ENCODE measurements at places on chromosomes 13 and 19. TPM values are rescaled to one million over a fixed set of nuclear protein-coding genes. Genes with fewer than 3 reads are reported as not detected.

DNA sequence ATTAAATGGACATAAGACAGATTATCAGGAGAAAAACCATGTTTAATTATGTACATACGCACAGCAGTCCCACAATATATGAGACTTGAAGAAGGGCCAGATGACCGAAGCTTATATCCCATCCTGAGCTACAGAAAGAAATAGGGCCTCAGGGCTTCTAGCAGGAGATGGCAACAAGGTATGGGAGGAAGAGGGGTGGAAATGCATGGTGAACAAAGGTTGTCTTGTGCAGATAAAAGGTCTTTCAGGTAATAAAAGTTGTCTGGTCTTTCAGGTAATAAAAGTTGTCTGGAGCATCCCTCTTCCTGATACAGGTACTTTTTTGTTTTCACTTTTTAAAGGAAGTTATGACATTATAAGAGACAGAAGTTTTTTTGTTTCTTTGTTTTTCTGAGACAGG, 15.4 kb upstream of the GTF3A start:
- no peak for DNase-seq

DNA sequence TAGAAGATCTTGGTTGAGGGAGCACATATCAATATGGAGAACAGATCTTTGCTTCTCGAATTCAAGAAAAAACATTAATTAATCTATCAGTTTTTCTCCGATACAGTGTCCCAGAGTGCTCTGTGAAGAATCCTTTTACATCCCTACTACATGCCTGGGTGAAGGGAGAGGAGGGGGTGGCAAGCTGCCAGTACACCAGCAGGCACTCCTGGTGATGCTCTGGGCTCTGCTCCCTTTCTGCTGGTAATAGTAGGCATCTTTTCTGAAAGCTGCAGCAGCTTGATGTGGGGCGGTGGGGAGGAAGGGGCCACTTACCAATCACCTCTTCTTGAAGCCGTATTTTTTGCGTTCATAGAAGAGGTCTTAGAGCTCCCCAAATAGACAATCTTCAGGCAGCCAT, 30.7 kb downstream of the PBX4 start:
- DNase-seq: no peak

- DNase-seq: no peak
These were observed 213.3 kb downstream of the MZT1 start for GRCh38 chr13:72514146-72514545.

DNA sequence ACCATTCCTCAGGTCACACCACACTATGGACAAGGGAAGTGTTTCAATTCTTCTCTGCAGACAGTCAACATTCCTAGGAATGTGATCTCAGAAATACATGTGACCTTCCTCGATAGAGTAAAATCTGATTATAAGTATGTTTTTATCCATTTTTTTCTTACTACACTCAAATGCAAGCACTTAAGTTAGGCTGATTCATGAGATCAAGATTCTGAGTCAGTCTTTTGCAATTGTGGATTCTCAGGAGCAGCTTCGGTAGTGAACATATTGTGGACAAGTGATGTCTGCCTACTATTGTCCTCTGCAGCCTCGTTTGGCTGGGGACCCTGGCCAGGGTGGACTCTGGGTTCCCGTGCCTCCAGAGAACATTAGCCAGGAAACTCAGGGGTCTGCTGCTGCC, 3.2 kb downstream of the SERPINE3 start:
- DNase-seq: no peak

DNA sequence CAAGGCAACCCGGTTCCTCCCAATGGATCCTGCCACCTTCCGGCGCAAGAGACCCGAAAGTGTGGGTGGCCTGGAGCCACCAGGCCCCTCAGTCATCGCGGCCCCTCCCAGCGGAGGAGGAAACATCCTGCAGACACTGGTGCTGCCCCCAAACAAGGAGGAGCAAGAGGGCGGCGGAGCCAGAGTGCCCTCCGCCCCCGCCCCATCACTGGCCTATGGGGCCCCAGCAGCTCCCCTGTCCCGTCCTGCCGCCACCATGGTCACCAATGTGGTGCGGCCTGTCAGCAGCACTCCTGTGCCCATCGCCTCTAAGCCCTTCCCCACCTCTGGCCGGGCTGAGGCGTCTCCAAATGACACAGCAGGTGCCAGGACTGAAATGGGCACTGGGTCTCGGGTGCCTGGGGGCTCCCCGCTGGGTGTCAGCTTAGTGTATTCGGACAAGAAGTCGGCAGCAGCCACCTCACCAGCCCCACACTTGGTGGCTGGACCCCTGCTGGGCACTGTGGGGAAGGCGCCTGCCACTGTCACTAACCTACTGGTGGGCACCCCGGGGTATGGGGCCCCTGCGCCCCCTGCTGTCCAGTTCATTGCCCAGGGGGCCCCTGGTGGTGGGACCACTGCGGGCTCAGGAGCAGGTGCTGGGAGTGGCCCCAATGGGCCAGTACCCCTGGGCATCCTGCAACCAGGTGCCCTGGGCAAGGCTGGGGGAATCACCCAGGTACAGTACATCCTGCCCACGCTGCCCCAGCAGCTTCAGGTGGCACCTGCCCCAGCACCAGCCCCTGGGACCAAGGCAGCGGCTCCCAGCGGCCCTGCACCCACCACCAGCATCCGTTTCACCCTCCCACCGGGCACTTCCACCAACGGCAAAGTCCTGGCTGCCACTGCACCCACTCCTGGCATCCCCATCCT, 11.2 kb upstream of the PRR19 start:
- DNase-seq: no peak

GRCh38 chr19:30942636-30943035, 406.6 kb downstream of the TSHZ3 start:
- no peak for DNase-seq

GRCh38 chr19:3062165-3063105, at the start of gene TLE5:
Gene TLE5, minus strand, starts transcription at chr19:3062495. Its CDS starts 295 bp downstream, at chr19:3062200.
- peak; percentile 78 for DNase-seq

DNA sequence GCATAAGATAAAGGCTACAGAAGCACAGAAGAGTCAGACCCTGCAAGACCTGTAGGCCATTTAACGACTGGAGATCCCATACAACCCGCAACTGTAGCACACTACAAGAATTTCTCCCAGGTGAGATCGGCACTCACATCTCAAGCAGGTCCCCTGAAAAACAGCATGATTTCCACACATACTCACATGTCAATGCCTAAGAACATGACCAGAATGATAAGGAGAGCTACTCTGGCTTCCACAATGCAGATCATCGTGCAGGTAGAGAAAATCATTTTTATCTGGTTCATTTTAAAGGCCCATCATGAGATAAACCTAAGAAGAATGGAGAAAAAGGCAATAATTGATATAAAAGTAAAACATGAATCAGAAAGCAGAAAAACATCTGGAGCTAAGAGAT, 17.5 kb upstream of the PEG3 start:
- no peak for DNase-seq

DNA sequence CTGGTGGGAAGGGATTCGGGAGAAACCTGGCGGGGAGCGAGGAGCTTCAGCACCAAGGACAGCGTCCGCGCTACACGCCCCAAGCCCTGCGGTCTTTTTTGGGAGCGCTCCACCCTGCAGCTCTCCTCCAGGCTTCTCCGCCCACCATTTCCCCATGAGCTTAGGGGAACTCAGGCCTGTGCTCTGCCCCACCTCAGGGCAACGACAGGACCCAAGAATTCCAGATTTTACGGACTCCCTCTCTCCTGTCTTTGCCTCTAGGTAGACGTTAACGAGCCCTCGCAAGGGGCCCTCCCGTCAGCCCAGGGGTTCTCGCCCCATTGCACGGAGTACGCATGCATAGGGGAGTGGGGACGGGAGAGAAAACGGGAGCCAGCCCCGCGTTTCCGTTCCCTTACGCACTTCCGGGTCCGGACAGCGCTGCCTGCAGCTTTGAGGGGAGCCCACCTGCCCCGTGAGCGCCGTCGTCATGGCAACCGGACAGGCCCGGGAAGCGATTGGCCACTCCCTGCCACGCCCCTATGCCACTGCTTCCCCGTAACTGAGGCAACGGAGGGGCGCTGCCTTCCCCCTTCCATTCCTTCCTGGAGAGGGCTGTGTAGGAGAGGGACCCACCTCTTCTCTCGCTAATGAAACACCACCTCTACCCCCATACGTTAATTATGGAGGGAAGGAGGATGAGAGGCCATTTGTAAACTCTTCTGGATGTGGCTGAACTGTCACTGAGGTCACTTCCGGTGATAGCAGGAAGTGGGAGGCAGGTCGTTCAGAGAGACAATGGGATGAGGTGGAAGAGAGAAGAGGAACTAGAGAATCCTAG, 20.8 kb downstream of the NOVA2 start:
- peak; percentile 35 for DNase-seq

DNA sequence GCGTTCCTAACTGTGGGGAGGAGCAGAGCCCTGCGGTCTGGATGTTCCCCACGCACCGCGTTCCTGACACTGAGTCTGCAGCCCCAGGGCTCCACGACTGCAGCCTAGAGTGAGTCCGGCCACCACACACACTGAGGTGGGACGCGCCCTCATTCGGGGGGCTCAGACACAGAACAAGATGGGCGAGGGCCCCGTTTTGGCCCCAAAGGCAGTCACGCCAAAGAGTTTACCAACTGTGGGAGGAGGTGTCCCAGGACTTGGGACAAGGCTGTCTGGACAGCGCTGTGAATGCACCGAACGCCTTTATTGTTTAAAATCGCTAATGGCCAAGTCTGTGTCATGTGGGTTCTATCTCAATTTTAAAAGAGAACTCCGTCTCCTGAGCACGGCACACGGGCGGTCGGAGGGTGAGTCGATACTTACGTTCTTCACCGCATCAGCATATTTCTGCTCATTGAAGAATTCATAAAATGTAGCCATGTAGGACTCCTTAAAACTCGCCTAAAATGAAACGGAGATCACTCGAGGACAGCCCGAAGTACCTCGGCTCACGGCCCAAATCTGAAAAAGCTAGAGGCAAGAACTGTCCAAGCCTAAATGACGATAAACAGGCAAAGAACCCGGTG, 35.2 kb upstream of the C13orf46 start:
- no peak for DNase-seq

DNA sequence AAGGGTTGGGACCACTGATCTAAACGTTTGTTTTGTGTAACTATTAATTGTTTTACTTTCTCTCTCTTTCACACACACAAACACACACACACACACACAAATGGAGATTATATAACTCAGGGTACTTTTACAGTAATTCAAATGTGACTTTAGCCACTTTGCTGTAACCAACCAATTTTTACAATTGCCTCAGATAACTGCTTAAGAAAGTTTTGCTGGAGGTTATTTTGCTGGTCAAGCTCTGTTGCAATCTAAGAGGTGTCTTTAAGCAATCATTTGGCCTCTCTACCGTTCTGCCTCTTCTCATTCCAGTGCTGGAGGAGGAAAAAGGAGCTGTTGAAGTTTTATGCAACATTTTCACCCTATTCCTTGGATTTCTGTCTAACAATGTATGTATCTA, 63.0 kb downstream of the TBC1D4 start:
- no peak for DNase-seq

- DNase-seq: peak; percentile 94
These were observed 10.7 kb downstream of the MARCHF2 start for GRCh38 chr19:8423817-8424223.

- no peak for DNase-seq
These were observed 3.0 kb upstream of the GRAMD1A start for GRCh38 chr19:34997071-34997617.

GRCh38 chr13:93889430-93889951, 590.0 kb downstream of the DCT start:
- DNase-seq: no peak

DNA sequence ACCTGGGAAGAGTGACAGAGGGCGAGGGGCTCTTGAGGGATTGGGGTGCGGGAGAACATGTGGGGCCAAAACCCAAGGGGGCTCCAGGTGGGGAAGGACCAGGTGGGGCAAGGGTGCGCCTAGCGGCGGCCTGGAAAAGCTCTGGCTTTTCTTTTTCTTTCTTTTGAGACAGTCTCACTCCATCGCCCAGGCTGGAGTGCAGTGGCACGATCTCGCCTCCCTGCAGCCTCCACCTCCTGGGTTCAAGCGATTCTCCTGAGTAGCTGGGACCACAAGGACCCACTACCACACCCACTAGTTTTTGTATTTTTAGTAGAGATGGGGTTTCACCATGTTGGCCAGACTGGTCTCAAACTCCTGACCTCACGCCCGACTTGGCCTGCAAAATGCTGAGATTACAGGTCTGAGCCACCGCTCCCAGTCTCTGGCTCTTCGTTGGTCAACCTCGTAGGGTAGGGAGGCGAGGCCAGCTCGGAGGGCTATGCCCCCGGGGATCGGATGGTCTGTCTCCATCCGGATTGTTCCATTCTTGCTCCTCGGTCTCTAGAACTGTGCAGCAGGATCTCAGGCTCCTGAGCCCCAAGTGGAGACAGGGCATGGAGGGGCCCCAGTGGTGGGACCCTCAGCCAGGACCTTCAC, 3.7 kb downstream of the GADD45B start:
- DNase-seq: no peak

DNA sequence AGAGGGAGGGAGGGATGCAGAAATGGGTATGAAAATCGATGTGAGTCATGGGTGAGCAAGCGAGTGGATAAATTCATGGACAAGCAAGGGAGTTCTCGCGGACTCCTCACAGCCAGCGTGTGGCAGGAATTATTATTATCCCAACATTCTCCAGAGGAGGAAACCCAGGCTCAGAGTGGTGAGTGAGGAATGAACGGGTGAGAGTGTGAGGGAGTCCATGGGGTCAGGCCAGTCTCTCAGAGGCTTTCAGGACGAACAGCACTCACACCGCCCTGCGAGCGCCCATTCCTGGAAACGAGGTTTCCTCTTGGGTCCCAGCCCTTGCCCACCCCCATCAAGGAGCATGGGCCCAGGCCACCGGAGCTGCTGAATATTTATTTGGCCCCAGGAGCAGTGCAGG, 6.3 kb upstream of the DNAAF3 start:
- no peak for DNase-seq

DNA sequence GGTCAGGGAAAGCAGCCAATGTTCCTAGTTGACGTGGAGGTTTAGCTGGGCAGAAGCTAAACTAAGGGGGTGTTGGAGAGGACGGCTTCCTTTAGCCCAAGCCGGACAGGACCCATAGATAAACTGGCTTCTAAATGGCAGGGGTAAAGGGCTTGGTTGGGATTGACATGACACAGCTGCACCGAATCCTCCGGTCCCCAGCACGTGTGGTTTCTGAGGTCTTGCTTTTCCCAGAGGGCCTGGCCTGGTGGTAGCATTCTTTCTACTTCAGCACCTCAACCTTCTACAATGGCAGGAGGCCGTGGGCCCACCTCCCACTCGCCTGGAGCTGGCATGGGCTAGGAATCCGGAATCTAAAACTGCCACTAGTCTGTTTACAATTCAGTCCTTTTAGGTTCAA, 163.0 kb downstream of the FGF9 start:
- no peak for DNase-seq

GRCh38 chr13:23504180-23504579, 66.0 kb upstream of the TNFRSF19 start:
- no peak for DNase-seq

The CYP2F1 gene
- not detected for total RNA-seq

The SOHLH2 gene
- 0.18 TPM for total RNA-seq
